ENCODE measurements at places on chromosomes 11 and 22.

GRCh38 chr11:884578-885070 is 26.0 kb downstream of the CHID1 start:
- no peak for DNase-seq

DNA sequence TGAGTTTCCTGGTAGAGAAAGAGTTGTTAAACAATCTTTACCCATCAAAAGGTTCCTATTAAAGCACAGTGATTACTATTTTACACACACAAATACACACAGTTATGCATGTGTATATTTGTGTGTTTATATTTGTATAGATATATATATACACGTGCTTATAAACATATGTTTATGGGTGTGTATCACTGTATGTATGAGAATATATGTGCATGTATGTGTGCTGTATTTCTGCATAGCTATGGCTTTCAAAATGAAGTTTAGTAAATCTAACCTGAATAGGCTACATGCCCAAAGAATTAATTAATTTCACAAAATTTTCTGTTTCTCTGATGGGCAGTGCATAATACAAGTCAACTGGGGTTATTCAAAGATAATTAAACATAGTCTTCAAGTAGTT is 723.1 kb upstream of the KIRREL3 start:
- no peak for DNase-seq

DNA sequence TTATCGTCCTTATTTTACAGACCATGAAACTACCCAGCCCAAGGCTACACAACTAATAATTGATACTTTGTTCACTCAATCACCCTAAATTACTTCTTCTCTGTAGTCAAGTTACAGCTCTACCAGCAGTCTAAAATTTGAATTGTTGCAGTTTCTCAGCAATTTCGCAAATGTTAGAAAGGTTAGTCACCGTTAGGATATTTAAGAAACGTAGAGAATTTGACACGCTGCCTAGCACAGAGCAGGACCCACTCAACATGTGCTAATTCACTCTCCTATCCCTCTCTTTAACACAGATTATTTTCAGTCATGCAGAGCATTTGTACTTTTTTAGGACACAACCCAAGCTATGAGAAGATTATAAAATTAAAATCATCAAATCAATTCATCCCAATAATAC is 771.1 kb upstream of the LUZP2 start:
- no peak for DNase-seq

GRCh38 chr11:105911454-105911853 is 110.6 kb downstream of the MSANTD4 start:
- DNase-seq, result no peak

DNA sequence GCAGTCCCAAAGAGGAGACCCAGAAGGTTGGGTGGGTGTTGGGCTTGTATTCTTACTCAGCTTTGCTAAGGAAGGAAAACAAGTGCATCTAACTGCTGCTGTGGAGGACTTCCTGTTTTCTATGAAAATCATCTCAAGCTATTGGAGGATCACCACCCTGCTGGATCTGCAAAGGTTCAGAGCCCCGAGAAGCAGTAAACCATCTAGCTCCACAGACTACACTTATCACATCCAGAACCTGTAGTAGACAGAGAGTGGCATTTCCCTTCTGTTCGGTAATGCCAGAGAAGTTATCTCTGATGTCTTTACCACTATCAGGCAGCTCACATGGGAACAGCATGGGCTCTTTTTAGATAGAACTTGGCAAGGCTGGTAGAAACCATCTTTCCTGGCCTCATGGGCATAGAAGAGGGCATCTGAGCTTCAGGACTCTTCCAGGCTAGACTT is 21.7 kb downstream of the KCNJ1 start:
- peak; percentile 22 for DNase-seq

Measured in CD4-positive, alpha-beta T cell treated with Interleukin-10 for 1 hour (primary cell).